Naive thymus-derived CD8-positive, alpha-beta T cell (primary cell): ENCODE measurements at places on chromosomes 2 and 18.
A peak's percentile ranks its signal among the peaks of the same experiment; 100 is the strongest.

DNA sequence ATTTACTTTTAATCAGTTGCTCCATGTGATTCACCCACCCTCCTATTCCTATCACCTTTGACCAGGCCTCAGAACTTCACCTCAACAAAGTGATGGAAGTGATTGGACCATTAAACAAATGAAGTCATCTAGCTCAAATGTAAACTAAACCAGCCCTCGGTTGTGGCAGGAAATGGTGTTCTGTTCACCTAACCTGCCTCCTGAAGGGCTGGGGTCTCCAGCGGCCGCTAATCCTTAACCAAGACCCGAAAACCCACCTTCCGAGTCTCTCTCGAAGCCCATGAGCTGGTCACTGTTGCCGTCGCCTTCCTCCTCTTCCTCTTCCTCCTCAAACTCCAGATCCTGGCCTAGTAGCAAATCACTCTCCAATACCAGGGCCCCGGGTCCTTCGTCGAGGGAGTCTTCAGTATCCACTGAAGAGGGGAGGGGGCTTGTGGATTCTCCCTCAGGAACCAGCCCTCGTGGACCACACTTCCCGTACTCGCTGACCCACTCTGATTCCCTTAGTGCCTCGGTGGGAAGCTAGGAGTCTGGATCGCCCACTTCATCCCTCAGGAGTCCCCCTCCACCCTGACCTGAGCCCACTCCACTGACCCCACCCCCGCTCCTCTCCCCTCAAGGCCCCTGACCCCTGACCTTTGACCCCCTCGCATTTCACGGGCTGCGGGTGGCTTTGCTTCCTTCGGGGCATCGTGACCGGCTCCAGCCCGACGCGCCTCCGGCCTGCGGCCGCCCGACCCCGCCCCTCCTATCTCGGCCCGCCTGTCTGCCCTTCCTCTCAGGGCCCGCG is 503 bp downstream of the ZNF513 start:
- DNase-seq, result no peak

DNA sequence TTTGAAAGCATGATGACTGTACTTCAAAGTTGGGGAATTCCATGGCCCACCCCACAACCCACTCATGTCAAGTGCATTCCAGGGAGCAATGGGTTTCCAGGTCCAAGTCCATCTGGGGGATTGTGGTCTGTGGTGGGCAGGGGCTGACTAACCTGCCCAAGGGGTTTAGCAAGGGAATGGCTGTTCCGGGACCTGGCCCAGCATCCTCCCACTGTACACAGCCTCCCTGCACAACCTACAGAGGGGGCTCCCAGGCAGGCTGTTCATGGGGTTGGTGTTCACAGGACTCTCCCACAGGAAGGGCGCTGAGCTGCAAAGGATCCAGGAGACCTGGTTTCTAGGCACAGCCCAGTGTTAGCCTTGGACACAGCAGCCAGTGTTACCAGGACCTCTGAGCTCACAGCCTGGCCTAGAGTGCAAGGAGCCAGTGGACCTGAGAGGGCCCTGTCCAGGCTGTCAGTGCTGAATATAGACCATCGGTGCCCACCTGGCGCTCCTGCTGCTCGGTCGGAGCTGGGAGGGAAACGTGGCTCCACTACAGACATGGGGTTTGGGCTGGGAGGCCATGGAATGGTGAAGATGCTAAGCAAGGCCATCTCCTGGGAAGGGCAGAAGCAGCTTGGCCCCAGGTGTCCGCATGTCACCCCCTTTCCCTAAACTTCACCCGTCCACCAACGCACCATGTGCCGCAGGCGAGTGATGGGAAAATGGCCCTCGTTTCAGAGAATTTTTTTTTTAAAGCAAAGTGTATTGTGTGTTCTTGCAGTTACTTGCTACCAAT is 317.2 kb downstream of the GBX2 start:
- DNase-seq, result no peak

DNA sequence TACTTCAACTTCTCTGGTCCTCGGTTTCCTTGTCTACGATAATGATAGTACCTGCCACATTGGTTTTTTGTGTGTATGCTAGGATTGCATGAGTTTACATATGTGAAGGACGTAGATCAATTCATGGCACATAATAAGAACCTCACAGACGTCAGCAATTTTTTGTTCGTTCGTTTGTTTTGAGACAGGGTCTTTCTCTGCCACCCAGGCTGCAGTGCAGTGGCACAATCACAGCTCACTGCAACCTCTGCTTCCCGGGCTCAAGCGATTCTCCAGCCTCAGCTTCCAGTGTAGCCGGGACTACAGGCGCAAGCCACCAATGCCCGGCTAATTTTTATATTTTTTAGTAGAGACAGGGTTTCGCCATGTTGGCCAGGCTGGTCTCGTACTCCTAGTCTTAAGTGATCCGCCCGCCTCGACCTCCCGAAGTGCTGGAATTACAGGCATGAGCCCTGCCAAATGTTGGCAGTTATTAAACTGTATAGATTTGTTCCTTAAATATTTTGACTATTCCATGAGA is 756 bp upstream of the SLC35F5 start:
- DNase-seq, result no peak

- DNase-seq, result no peak
Measured at GRCh38 chr2:42792087-42792582, 248 bp downstream of the HAAO start.

- DNase-seq, result no peak
Measured at GRCh38 chr2:71482055-71482454, 28.7 kb downstream of the DYSF start.

- no peak for DNase-seq
Measured at GRCh38 chr2:33008716-33009115, 62.0 kb downstream of the LTBP1 start.

GRCh38 chr2:159960414-159960813 is 102.0 kb downstream of the PLA2R1 start:
- no peak for DNase-seq

GRCh38 chr2:71181316-71181715 is 45.6 kb downstream of the PAIP2B start:
- DNase-seq, result no peak

DNA sequence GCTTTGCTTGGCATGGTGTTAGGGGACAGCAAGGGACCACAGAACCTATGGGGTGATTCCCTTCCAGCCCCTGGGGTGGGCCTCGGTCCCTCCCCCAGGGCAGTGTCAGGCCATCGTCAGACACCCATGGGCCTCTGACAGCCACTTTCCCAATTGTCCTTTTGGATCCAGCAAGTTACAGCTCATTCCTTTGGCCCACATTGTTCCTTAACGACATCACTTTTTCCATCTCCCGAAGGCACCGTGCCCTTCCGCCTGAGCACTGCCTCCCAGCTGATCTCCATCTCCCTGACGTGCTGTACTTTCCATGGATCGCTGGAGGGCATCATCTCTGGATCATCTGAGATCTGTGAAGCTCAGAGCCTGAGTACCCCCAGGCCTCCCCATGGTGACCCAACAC is 10.4 kb upstream of the KCNK3 start:
- no peak for DNase-seq

DNA sequence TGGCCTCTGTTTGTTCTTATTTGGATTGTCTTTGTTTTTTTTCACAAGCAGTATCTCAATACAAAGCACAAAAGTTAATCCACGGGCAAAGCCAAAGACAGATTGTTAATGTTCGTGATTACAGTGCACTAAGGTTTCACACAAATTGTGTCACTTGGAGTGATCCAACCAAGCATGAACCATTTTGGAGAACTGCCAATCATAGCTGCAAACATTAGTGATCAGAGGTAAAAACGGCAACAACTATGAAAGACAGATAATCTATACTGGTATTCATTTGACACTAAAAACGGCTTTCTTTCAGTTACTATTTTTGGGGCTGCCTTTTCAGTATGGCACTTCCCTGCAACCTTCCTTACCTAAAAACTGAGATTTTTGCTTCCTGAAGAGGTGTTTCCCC is 213.1 kb upstream of the GULP1 start:
- no peak for DNase-seq

DNA sequence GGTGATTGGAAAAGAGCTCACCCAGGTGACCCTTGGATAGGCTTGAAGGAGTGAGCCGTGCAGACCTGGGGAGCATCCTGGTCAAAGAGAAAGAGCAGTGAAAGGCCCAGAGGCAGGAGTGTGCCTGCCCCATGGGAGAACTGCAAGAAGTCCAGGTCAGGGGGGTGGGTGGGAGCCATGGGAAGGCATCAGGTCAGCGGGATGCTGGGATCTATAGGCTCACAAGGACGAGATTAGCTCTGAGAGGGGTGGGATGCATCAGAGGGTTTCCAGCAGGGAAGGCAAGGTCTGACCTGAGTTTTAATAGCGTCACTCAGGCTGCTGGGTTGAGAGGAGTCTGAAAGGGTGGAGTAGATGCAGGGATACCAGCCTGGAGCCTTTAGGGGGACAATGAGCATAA is 158.6 kb downstream of the SMAD7 start:
- DNase-seq, result peak; percentile 18

DNA sequence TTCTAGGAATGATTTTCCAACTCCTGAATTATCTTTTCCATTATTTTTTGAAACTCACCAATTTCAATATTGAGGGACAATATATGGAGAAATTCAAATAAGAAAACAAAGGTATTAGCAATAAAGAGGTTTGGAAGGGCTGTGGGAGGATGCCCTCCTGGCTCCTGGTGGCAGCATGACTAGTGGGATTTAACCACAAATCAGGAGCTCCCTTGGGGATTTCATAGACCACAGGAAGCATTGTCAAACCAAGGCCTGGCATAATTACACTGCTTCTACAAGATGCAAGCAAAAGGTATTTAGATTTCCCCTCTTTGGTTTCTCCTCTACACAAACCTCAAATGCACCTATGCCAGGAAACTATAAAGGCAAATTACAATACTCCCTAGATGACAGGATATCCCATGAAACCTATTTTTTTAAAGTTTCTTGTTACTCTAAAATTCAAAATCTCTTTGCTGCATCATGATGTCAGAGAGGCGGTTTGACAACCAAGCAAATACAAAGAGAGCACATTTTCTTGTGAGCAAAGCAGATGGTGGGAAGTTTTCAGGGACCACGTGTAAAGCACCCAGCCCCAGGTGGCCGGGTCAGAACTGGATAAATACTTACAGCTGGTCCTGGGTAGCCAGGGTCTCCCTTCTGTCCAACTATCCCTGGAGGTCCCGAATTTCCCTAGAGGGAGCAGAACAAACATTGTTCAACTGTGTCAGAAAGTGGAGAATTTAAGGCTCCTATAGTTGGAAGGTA is 67.9 kb downstream of the COL6A3 start:
- no peak for DNase-seq

DNA sequence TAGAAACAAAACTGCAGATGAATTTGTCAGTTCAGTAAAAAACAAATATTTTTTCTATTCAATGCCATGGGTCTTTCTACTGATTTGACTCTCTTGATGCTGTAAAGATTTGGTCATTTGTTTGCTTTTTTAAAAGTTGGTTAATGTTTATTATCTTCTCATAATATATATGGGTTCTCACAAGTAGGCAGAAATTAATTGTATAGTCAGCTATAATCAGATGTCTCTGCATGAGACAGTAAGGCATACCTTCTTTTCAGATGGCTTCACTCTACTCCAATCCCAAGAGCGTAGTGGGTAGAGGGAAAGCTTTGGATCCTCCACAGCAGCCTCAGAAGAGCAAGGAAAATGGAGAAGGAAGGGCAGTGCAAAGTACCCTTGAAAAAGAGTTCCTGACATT is 1202.9 kb upstream of the CELF4 start:
- no peak for DNase-seq

DNA sequence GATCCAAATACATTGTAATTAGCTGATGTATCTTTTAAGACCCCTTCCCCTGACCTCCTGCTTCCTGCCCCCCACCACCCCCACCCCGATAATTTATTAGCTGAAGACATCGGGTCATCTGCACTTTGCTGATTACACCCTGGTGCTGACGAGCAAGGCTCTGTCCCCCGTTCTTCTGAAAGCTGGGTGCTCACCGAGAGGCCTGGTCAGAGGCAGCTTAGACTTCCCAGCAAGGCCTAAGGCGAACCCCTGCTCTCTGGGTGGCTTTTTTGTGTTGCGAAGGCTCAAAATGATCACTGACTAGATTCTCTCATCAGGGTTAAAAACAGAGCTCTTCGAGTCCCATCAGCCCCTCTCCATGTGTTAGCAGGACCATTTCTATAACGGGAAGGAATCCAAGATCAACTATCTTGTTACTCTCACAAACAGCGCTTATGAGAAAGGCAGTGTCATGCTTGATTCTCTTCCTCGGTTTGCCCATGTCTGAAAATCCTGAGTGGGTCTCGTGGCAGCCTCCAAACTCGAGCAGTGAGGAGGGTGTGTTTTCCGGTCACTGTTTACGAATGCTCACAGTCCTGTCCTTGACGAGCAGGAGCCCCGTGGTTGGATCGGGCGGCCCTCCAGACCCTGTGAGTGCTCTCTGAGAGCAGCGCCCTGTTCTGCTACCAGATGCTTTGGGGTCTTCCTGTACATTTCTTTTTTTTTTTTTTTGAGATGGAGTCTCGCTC is 201.6 kb downstream of the HDAC4 start:
- no peak for DNase-seq

DNA sequence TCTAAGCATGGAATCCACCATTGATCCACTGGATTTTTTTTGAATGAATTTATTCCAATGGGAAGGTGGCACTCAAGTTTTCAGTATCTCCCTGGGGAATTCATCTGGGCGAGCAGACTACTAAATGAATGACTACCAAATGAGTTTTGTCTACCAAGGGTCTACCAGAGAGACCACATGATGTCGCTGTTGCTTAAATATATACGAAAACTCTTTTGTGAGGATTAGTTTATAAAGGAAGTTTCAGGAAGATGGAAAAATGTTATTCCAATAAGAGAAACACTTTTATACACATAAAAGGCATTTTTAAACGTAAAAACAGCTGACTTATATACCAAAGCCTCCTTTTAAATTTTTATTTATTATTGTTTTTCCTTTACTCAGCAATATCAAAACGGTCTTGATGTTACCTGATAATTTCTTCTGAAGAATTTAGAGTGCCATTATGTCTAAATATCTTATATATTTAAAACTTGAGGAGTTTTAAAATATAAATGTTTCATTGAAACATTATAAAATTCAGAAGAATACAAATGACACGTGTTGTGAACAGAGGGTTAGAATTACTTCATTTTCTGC is 139.7 kb downstream of the HRH4 start:
- no peak for DNase-seq

- DNase-seq, result peak; percentile 29
Measured at GRCh38 chr2:172931918-172932520, 143.6 kb upstream of the MAP3K20 start.

DNA sequence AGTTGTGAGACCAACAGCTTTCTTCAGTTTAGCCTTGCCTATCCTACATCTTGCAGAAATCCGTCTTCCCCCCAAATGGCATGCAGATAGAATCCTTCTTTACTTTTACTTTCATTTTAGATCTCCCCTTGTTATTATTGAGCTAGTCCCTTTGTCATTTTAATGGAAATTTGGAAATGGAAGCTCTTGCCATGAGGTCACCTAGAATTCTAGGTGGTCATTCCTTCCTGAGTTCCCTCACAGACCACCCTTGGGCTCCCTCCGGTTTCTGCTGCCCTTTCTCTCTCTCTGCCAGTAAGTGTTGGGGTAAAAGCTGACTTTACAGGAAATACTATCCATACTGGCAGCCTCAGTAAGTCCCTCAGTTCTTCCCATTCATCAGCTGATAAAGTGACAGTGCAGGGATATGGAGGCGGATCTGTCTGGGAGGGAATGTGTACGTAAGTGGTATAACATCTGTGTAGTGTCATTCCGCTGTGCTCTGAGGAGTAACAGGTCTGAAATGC is 30.2 kb downstream of the ARHGAP25 start:
- no peak for DNase-seq
